ENCODE measurements at places on chromosomes 7 and 10.

DNA sequence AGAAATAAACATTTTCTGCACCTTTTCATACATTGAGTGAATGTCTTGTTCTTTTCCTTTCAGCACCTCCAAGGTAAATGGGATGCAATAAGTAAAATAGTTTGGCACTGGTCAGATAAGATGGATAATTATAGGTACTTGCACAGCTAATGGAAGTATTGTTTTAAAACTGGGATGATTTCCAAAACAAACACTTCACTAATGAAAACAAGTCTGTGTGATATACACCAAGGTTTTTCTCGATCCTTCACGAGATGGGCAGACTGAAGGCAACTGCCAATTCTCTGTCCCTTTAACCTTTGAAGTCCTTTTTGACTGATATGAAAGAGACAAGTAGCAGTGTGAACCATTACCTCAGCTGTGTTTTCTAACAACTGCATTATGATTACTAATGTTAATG is 423.8 kb downstream of the GFRA1 start:
- no peak for DNase-seq

DNA sequence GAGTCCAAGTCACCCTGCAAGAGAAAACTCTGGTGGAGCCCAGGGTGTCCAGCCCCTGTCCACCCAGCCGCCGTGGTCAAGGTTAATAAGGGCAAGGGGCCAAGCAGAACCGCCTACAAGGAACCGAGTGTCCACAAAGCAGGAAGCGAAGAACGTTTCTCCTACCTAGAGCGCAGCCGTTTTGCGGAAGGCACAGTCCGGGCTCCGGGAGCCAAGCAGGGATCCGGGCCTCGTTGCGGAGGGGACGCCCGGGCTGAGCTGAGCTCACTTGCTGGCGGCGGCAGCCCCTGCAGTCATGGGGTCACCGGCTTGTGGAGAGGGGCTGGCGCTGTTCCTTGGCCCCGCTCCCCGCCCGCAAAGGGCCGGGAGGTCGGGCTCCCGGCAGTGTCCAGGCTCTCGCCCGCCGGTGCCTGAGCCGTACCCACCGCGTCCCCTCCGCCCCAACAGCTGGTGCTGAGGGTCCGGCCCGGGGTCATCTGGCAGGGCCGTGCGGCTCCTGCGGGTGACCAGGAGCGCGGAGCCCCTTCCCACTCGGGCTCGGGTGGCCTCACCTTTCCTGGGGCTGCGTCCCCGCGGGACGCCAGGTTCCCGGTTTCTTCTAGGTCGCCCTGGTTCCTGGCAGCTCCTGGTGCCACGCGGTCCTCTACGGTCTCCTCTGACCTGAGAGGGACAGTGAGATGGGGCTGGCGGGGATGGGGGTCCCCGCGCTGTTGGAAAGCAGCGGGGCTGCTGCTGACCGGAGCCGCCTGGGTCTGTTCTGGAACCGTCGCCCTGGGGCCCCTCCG is 14.0 kb upstream of the ZNF273 start:
- DNase-seq = no peak

GRCh38 chr7:47710201-47710935 is 128.5 kb upstream of the TNS3 start:
- DNase-seq = no peak

DNA sequence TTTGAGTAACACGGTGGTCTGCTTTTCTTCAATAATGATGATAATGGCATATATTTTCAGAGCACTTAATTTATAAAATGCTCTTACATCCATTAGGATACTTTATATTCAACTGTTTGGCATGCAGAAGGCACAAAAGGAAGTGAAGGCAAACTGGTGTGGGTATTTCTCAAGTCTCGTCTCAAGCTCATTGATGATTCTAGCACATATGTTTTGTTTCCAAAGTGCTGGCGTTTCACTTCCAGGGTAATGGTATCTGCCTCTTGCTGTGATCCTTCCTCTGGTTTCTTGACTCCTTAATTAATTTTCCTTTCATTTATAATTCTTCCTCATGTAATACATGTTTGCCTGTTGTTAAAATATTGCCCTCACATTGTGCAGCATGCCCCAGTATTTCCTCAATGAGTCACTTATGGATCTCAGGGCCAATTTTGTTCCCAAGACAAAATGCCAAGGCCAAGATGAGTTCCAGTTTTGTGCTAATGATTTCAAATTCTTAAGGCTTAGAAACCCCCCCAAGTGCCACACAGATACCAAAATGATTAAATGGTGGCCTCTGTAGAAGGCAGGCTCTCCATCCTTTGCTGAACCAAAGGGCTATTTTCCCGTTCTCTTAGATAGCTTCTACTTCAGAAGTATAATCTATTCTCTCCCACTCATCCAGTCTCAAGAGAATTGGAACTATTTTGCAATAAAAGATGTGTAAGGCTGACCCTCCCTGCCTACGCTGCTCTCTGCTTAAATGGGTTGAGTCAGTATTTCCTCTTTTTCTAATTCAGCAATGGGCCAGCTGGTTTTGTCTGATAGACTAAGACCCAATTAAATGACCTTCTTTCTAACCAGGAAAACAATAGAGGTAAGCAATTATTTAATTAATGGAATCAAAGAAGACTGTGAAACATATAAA is 171.2 kb downstream of the ZNF365 start:
- no peak for DNase-seq
